ENCODE measurements at places on chromosomes 12 and 14.

DNA sequence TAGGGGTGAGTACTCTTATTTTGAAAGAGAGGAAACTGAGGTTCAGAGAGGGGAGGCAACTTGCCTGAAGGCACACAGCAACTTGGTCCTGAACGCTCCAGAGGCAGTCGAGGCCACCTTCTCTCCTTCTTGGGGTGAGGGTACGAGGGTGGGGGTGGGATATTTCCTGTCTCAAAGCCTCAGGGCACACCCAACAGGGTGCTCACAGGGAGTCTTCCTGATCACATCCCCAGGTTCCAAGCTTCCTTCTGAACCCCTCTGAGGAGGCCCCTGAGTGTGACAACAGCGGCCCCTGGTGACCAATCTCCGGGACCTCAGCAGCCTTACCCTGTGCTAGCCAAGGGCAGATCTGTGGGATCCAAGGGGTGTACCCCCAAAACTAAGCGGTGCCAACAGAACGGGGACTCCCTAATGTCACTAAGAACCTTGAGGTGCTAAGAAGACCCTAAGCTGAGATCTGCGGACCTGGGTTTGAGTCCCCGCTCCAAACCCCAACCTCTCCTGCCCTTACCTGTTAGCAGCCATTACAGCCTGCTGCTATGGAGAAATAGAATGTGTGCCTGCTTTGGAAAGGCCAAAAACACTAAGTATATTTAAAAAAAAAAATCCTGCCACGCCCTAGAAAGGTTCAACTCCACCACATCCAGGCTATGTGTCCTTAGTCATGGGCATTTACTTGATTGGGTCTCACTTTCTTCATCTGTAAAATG lies 57.9 kb downstream of the TRPV4 start:
- DNase-seq = no peak

DNA sequence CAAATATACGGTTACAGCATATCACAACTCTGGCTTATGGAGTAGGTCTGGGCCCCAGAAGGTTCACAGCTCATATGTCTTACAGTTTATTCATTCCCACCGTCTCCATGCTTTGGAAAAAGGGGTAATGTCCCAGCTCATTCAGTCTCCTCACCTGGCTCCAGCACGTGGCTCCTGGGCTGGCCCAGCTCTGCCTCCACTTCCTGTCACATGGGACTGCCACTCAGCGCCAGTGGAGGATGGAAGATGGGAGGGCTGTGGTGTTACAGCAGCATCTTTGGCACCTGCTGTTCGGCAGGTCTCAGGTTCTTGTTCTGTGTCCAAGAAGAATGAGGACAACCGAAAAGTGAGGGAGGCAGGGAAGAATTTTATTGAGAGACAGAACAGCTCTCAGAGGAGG lies 216.3 kb upstream of the ATXN7L3B start:
- no peak for DNase-seq

- no peak for DNase-seq
Observed at GRCh38 chr14:103889313-103890051, 38.8 kb upstream of the TDRD9 start.

DNA sequence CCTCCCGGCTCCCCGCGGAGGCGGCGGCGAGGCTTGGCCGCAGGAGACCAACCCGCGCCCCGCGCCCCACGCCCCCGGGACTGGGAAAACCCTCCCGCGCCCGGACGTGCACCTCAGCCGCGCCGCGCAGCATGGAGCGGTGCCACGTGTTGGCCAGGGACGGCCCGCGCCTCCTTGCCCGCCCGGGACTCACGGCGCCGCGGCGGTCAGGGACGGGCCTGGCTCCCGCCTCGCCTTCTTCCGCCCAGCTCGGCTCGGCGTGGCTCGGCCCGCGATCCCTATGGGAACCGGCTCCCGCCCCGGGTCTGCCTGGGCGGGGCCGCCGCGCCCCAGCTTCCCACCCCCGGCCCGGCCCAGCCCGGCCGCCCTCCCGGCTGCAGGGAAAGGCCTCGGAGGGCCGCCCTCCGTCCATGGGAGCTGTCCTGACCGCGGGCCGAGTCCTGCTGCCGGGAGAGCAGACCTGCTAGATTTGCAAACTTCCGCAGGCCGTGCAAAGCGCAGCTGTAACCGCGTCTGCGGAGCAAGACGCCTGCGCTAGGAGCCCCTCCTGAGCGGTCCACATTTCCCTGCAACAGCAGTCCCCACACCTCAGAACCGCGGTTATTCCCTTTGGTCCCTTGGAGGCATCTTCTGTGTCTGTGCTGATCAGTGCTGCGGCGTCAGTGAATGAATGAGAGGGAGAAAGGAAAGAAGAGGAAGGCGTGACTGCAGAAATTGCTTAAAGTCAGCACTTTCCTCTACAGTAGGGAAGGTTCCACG lies at the start of gene CDKL1:
CDKL1 (minus strand) TSS at position 251 of the 759 bp plus-strand sequence. CDS start 1,013 bp downstream, outside the sequence.
- no peak for DNase-seq

DNA sequence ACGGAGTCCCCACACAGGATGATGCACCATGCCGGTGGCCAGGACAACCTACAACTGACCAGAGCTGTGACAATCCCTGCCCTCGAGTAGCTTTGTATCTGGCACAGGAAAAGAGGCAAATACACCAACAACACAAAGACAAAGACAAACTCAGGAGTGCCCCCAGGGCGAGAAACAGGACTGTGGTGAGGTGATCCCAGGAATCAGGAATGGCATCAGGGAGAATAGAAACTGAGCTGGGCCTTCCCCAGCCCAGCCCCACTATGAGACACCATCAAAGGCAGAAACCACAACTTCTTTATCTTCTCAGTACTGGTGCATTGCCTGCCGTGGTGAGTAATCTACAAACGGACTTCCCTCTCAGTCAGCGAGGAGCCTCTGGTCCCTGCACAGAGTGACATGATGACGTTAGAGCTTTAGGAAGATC lies 157.7 kb downstream of the TTC7B start:
- DNase-seq = no peak

GRCh38 chr12:29023436-29024076 lies 125.5 kb upstream of the FAR2 start:
- no peak for DNase-seq

DNA sequence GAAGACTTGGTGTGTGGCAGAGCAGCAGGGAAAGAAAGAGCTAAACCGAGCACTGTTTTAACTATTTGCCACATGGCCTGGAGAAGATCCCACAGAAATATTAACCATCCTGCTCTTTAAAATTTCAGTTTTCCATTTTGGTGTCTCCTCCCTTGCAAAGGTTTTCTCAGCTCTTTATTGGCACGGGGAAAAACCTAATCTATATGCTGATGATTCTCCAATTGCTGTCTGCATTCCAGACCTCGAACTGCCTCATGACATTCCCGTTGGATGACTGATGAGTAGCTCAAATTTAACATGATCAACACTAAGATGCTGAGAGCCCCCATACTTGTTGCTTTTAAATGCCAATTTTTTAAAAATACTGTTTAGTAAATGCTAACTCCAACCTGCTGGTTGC lies 115.0 kb downstream of the EMP1 start:
- no peak for DNase-seq

DNA sequence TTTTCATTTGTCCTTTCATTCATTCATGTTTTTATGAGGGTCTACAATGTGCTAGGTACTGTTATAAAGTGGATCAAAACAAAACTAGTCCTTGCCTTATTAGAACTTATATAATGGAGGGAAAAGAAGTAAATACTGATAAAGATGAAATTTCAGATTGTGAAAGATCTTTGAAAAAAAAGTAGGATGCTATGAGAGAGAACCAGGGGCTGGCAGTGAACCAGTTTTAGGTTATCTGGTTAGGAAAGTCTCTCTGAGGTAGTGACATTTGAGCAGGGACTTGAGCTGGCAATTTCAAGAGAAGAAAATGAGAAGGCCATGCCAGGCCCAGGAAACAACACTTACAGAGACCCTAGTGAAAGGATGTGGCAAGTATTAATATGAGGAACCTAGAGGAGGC lies 57.3 kb upstream of the E2F7 start:
- DNase-seq = no peak

DNA sequence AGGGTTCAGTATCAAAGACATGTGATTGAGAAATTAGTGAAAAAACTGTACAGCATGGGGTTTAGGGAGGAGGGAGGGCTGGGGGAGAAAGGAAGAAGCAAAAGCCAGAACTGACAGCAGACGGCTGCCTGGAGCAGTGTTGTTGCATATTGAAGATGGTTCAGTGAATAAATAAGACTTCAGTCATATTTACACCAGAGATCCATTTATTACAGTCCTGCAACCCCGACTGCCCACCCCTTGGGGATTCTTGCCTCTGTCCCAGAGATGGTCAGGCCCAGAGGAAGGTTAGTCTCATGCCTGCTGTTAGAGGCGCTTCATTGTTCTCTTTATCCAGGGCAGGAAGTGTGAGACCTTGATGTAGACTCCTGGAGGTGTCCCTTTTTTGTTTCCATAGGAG lies 3.2 kb downstream of the GZMH start:
- DNase-seq = no peak

DNA sequence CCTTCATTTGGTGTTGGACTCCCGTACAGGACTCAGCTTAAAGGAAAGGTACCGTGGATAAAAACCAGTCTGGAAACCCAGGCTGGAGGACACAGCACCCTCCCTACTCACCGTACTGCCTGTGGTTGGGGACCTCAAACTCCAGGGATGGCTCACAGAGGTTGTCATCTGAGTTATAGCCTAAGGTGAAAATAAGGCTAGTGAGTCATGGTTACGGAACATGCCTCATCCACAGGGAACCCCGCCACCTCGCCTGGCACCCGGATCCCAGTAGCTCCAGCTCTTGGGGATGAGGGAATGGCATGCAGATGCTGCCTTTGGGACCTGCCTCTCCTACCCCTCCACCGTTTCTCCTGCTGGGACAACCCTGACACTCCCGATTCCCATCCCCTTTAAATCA lies 36.8 kb upstream of the GPR68 start:
- no peak for DNase-seq

GRCh38 chr12:107458163-107458562 lies 227.4 kb upstream of the PWP1 start:
- DNase-seq = no peak

GRCh38 chr14:86035882-86036281 lies 505.9 kb downstream of the FLRT2 start:
- no peak for DNase-seq

GRCh38 chr12:67498991-67499390 lies 149.6 kb upstream of the DYRK2 start:
- no peak for DNase-seq

- no peak for DNase-seq
Observed at GRCh38 chr12:21766403-21766802, 8.1 kb downstream of the KCNJ8 start.

DNA sequence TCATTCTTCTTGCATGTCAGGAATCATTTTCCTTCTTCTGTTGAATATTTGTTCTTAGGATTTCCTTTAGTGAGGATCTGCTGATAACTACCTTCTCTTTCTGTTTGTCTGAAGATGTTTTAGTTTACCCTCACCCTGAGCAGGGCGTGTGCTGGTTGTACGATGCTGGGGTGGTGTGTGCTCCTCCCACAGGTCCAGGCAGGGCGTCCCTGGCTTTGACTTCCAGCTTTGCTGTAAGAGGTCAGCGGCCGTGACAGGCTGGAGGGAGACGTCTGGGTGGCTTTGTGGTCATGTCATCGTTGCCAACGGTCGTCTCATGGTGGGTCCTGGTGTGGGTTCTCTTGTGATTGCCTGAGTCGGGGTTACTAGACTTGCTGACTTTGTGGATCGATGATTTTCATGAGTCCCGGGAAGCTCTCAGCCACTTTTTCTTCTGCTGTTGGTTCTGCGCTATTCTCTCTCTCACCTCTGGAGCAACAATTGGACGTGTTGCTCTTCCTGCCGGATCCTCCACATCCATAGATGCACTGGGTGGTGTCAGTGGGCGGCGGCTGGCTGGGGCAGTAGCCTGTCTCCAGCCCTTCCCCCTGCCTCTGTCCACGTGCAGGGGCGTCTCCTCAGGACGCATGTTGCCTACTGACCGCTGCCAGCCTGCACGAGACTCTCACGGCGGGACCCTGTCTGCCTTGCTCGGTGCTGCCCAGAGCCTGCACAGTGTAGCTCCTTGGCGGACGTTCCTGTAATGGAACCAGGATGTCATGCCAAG lies 8.4 kb downstream of the PACS2 start:
- no peak for DNase-seq

- DNase-seq = no peak
Observed at GRCh38 chr14:100406505-100407131, 83.5 kb downstream of the SLC25A47 start.

- DNase-seq = no peak
Observed at GRCh38 chr12:20097626-20098025, 270.7 kb upstream of the PDE3A start.

DNA sequence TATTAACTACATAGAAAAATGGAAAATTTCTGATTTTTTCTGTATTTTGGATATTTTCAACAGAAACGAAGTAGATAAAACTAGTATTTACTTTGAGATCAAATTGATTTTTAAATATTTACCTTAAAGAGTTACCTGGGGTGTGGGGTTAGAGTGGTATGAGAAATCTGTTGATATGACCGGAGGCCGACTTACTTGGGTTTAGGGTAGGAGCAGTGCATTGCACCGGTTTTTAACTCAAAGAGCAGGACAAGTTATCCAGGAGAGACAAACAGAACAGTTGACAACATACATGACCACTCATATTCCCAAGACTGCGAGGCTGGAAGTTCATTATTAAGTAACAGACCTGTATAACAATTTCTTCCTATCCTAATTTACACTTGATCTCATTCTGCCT lies 31.4 kb downstream of the TPH2 start:
- no peak for DNase-seq

- DNase-seq = no peak
Observed at GRCh38 chr12:102740141-102740955, 176.7 kb downstream of the PAH start.

DNA sequence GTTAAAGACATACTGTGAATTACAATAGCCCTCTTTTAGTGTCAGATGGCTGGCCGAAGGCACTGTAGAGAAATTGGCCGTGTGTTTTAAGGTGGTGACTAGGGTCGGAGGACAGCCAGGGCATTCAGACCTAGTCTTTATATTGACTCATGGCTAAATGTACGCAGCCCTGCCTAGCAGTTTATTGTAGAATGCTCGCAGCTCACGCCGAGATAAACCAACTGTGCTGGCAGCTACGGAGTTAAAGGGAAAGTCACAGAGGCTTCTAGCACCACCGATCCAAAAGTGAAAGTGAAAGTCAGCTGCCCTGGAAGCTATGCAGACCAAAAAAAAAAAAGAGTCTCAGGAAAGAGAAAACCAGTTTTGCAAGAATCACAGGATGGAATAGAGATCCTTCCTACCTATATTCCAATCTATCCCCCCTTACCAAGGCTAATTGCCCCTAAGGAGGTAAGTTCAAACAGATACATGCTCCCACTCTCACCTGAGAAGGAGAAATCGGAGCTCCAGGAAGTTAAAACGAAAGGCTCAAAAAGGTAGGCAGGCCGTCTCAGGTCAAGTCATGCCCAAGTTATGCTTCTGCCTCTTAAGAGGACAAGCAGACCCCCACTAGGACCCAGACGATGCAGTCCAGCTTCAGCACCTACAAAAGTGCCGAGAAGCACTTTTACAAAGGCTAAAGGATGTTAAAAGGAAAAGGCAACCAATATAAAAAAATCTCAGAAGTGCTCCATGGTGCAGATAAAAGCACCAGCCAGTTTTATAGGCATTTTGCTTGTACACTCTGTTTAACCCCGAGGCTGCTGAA lies 24.8 kb downstream of the KLRK1 start:
- DNase-seq = no peak

GRCh38 chr12:111406474-111407376 lies 1.0 kb downstream of the SH2B3 start:
- no peak for DNase-seq

Data from GM04503 (cell line).